ENCODE measurements at places on chromosomes 6 and 20. TPM values are rescaled to one million over a fixed set of nuclear protein-coding genes. Genes with fewer than 3 reads are reported as not detected.

Gene SRMS
- polyA plus RNA-seq: not detected

DNA sequence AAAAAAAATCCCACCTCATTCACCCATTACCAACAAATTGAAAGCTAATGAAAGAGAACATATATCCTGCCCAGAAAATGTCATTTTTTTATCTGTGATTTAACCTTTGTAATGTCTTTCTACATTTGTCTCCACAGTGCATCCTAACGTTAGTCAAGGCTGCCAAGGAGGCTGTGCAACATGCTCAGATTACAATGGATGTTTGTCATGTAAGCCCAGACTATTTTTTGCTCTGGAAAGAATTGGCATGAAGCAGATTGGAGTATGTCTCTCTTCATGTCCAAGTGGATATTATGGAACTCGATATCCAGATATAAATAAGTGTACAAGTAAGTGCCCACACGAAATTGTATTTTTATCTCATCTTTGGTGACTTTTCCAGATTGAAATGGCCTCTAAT is 30.0 kb downstream of the RSPO3 start:
- DNase-seq: no peak

DNA sequence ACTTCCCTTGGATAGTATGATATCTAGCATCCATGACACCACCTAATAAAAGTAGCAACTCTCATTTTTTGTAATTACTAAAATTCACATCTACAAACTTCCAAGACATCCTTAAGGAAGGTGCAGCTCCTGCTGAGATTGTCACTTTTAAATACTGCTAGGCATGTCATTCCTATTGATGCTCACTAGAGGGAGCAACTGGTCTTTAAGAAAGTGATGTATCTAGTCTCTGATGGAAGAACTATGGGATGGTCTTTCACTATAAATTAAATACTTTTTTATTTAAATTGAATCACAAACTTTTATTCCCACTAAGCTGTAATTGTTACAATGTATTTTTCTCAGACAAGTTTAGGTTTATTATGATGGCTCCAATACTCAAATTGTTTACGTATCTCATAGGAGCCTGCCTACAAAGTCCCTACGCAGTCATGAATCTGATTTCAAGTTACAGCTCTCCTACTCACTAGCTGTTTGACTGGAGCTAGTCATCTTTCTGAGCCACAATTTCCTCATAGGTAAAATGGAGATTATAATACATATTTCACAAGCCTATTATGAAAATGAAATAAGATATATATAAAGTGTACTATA is 8.1 kb upstream of the TSPYL1 start:
- DNase-seq: no peak

DNA sequence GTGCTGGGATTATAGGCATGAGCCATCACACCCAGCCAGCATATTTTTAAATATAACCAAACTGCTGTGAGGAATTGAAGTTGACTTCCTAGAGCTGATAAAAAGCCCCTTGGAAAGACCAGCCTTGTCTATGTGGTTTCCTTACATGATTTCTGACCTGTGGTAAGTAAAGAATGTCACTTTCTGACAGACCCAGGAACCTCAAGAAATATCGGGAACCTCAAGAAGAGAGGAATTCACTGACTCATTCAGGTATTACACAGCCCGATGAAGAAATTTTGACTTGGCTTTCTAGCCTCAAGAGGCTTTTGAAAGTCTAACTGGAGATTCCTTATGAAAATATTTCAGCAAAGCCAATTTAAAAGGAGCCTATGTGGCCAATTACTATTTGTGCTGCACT is 71.8 kb downstream of the FOXF2 start:
- no peak for DNase-seq

DNA sequence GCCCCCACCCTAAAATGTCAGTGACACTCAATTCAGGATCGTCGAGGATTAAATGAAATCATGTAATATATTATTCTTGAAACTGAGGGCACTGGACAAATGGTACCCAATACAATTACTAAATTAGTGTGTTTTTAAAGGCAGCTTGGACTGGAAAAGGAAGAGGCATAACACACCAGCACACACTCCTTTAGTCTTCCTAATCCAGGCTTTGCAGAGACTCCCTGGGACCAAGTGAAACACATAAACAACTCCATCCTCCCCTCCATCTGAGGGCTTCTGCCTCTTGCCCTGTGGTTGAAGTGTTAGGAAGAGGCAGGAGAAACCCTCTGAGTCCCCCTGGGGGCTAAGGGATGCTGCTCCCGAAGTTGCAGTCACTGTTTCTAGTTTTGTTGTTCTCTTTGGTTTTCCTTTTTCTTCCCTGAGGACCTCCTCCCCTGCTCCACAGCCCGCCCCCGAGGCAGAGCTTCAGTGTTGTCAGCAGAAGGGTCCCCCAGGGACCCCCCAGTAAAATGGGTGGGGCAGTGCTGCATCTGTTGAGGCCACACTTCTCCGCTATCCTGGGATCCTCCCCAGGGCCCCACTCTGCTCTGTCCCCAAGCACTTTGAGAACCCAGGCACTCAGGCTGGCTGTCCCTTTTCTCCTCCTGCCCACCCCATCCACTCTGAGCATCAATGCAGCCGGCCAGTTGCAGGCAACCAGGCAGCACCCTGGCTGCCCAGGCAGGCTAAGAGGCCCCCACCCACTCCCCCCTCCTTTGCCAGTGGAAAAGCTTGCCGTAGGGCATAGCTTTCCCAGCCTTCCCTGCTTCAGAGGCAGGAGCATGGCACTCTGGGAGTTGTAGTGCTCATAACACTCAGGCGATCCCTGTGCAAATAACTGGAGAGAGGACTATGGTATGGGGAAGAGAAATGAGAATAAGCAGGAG is 5.9 kb downstream of the TMEM63B start:
- DNase-seq: peak; percentile 51
